Activated T-cell treated with anti-CD3 and anti-CD28 coated beads, Interleukin-2, amount 50 U/mL, for 24 hours (primary cell): ENCODE measurements at places on chromosomes 13 and 19.
A peak's percentile ranks its signal among the peaks of the same experiment; 100 is the strongest.

DNA sequence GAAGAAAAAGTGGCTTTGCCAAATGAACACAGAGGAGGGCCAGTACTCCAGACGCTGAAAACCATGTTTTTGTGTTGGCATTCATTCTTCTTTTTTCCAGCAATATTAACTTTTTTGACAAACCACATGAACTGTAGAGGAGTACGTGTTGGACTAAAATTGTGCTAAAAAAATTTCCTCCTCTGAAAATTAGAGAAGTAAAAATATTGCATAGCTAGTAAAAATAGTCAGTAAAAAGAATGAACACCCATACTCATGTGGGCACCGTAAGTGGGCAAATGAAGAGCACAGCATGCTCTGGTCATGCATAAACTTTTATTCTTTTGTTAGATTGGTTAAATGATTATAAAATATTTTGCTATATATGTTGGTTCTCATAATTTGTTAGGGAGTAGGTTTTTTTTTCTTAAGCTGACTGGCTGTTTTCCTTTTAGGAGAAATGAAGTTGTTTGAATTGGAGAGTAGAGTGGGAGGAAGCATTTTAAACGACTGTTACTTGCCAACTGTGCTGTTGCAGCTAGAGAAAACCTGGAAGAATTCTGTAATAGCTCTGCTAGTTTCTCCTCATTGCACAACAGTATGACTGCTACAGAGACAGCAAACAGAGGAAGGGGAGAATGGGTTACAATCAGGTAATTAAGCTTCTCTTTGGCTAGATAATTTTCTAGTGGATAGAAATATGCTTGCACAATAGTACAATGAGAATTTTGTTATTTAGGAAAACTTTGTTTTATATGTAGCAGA lies 222.4 kb downstream of the KCTD12 start:
- peaks cover 1% of the 10 kb centered on the region for H3K27me3 ChIP-seq
- H3K4me1 ChIP-seq = no peaks in the 10 kb centered on the region
- H3K27ac ChIP-seq = no peak overlapping the region
- no peak overlapping the region for H3K4me3 ChIP-seq
- DNase-seq = no peak

DNA sequence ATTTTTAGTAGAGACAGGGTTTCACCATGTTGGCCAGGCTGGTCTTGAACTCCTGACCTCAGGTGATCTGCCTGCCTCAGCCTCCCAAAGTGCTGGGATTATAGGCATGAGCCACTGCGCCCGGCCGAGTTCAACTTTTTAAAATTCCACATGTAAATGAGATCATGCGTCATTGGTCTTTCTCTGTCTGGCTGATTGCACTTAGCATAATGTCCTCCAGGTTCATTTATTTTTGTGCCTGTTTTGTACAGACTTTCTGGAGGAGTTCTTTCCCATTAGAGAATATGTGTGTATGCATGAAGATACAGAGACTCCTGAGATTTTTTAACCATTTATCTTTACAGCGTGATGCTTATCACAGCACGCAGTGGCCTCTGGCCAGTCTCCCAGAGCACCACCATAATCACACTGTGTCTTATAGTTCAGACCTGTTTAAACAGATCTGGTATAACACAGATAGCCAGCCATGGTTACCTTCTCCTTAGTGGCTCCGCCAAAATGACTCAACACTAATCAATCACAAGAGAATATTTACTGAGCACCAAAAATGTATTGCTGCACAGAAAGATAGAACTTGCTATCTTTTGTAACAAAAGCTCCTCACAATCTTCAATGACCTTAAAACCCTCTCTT lies 11.4 kb upstream of the STARD13 start:
- H3K36me3 ChIP-seq = no peaks in the 10 kb centered on the region
- H3K27me3 ChIP-seq = peaks cover 34% of the 10 kb centered on the region
- no peak overlapping the region for H3K27ac ChIP-seq
- peaks cover 3% of the 10 kb centered on the region for H3K4me1 ChIP-seq

- H3K27me3 ChIP-seq = no peaks in the 10 kb centered on the region
- peaks cover 30% of the 10 kb centered on the region for H3K36me3 ChIP-seq
- H3K27ac ChIP-seq = peak overlapping the region; percentile 77
- peaks cover 48% of the 10 kb centered on the region for H3K4me1 ChIP-seq
- peak overlapping the region; percentile 86 for H3K4me3 ChIP-seq
These were observed 2.0 kb downstream of the REX1BD start for GRCh38 chr19:18590273-18591272.

GRCh38 chr13:40388617-40389016 lies 277.8 kb downstream of the FOXO1 start:
- DNase-seq = peak; percentile 82
- peaks cover 5% of the 10 kb centered on the region for H3K36me3 ChIP-seq
- H3K27ac ChIP-seq = peak overlapping the region; percentile 93
- peak overlapping the region; percentile 71 for H3K4me3 ChIP-seq
- no peaks in the 10 kb centered on the region for H3K27me3 ChIP-seq

GRCh38 chr19:55098716-55099556 lies 18.5 kb downstream of the PPP1R12C start:
- no peak overlapping the region for H3K4me3 ChIP-seq
- no peak overlapping the region for H3K27ac ChIP-seq
- H3K36me3 ChIP-seq = peaks cover 60% of the 10 kb centered on the region
- H3K4me1 ChIP-seq = no peaks in the 10 kb centered on the region
- H3K27me3 ChIP-seq = no peaks in the 10 kb centered on the region
- DNase-seq = no peak

GRCh38 chr13:49323344-49323743 lies 75.6 kb downstream of the CDADC1 start:
- no peaks in the 10 kb centered on the region for H3K27me3 ChIP-seq
- no peak overlapping the region for H3K27ac ChIP-seq
- H3K36me3 ChIP-seq = no peaks in the 10 kb centered on the region
- peaks cover 12% of the 10 kb centered on the region for H3K4me1 ChIP-seq
- no peak for DNase-seq
